Activated gamma-delta T cell treated with Interleukin-2 at 50 U/mL for 16 hours (primary cell): ENCODE measurements at places on chromosomes 11 and 22.

DNA sequence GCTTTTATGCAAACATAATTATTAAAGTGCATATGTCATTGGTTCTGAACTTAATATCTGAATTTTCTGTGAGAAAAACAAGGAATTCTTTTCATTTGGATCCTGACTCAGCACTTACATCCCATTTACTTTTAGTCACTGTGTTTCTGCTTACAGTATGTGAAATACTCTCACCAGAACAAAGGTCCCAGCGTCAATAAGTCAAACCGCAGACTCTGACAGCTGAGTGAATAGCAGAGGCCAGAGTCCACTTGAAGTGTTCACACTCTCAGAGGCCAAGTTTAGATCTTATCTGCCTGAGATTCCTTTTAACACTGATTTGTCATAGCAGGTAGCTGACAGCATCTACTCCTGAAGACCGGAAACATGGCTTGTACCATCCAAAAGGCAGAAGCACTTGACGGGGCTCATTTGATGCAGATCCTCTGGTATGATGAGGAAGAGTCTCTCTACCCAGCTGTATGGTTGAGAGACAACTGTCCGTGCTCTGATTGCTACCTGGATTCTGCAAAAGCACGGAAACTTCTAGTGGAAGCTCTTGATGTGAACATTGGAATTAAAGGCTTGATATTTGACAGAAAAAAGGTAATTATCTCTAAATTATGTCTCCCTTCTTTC, 14.6 kb downstream of the BBOX1 start:
- no peak for DNase-seq

DNA sequence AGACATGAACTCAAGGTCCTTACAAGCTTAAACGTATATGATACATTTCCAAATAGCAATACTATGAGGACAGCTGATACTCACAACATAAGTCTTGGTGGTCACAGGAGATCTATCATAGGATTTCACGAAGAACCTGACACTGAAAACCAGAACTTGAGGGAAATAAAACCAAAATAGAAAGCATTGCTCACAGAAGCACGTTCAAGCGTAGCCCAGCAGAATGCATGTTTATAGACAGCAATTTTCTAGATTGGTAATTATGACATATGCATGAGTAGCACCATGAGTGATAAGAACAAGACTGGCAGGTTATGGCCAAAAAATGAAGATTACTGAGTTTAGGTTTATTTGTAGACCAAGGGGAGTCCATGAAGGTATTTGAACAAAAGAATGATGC, 243.5 kb downstream of the ETS1 start:
- DNase-seq: no peak

GRCh38 chr11:73869332-73869949, 7.2 kb downstream of the COA4 start:
- no peak for DNase-seq

DNA sequence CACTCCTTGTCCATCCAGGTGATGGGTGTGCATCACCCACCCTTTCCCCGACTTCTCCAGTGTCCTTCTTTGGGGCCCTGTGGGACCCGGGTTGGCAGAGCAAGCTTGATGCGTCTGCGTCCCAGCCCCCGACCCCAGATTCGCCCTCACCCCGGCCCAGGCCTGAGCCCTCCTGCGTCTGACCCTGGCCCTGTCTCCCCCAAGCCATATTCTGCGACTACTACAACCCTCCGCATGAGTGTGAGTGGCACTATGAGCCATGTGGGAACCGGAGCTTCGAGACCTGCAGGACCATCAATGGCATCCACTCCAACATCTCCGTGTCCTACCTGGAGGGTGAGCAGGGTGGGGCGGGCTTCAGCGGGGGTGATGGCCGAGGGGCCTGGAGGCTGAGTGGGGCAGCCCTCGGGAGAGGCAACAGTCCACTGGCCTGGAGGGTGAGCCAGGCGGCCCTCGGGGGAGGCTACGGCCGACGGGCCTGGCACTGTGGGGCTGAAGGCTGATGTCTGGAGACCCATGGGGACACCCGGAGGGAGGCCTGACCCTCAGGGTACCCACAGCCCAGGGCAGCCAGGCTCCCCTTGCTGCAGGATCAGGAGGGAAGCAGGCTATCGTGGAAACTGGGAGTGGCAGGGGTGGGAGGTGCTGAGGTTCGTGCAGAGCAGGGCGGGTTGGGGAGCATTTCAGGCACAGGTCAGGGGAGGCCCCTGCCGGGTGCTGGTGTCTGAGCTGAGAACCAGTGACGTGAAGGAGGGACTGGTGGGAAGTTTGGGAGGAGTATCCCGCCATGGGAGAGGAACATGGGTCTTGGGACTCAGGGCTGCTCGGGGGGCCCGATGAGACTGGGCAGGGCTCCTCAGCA, 15.3 kb downstream of the MUC2 start:
- DNase-seq: no peak

DNA sequence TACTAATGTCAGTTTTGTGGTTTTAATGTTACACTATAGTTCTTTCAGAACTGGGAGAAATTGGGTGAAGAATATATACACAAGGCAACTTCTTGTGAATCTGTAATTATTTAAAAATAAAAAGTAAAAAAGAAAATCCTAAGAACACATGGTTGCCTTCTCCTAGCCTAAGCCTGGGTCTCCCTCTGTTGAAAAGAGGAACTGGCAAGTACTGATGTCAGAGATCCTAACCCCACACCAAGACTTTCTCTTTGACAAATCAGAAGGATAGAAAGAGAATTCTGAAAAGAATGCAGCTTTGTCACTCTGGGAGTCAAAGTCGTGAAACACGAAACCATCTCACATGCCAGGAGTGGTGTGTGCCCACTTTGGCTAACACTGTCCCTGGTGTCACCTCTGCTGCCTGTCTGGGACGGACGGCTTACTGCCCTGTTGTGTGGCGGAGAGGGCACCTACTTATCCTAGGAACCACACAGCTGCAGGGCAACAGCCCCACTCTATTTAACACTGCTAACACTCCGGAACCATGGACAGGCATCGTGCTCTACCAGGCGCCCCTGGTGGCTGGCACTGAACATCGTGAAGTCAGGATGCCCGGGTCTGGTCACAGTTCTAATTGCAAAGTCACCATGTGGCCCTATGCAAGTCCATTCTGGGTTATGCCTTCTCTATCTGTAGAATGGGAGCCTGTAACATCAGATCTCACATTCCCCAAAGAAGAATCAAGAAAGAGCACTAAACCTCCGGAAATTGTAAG, 108.7 kb upstream of the CD82 start:
- no peak for DNase-seq

- DNase-seq: no peak
These were observed 17.7 kb upstream of the TMPRSS5 start for GRCh38 chr11:113723787-113724186.

- DNase-seq: no peak
These were observed 18.8 kb upstream of the ACCSL start for GRCh38 chr11:44028816-44029506.

DNA sequence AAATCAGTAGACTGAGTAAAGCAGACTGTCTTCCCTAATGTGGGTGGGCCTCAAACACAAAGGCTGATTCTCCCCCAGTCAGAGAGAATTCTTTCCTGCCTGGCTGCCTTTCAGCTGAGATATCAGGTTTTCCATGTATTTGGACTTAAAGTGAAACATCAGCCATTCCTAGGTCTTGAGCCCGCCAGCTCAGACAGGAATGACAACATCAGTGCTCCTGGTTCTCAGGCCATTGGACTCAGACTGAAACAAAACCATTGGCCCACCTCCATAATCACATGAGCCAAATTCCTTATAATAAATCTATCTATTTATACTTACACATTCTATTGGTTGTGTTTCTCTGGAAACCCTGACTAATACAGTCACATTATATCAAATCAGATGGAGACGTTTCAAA, 56.7 kb upstream of the CLPB start:
- DNase-seq: no peak

DNA sequence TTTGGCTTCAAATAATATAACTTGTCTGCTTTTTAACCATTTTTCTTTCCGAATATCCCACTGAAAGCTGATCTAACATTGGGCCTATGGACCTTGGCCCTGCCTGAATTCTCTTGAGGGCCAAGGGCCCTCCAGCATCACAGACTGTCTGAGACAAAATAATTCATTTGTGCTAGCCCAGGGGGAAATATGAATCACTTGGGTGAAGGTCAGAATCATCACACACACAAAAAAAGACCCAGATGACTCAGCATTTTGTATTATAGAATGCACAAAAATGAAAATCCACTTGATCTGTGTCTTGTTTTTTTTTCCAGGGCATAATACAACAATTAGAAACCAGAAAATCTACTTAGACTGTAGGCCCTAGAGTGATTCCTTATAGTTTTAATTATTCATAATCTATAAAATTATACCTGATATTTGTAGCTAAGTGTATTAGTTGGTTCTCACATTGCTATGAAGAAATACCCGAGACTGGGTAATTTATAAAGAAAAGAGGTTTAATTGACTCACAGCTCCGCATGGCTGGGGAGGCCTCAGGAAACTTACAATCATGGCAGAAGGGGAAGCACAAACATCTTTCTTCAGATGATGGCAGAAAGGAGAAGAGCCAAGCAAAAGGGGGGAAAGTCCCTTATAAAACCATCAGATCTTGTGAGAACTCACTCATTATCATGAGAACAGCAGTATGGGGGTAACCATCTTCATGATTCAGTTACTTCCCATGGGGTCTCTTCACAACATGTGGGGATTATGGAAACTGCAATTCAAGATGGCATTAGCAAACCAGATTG, 15.6 kb upstream of the RDX start:
- no peak for DNase-seq

DNA sequence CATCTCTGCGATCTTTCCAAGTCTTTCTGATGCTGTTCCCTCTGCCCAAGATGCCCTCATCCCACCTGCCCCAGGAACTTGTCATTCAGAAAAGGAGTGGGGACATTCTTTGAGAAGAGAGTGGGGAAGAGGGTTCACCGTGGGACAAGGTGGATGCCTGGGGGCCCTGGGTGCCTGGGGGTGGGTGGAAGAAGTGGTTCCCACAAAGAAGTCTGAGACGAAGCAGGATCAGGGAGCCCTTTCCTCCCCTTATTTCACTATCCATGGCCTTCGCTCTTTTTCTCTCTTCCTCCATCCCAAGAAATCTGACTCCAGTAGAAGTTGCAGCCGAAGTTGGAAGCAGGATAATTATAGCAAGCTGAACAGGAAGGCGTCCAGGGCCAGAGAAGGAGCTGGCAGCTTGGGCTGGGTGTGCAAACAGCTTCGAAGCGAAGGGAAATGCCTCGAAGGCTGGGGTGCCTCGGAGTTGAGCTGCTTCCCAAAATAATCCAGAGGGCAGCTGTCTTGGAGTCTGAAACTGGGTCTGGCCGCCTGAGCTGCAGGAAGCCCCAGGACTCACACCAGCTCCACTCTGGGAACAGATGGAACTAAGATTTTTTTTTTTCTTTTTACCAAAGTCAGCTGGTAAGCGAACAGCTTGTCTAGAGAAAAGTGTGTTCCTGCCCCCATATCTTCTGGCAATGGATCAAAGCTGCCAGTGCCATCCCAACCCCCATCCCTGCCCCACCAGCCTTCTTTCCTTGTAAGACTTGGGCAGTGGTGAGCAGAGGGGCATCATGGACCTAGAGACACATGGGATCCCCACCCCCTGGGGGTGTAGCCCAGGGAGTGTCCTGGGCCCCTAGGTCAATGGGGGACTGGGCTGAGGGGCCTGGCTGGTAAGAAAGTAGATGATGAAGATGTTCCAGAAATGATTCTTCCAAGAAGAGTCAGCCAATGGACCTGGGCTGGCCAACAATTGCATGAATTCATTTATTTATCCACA, 31.5 kb downstream of the PARVG start:
- no peak for DNase-seq

DNA sequence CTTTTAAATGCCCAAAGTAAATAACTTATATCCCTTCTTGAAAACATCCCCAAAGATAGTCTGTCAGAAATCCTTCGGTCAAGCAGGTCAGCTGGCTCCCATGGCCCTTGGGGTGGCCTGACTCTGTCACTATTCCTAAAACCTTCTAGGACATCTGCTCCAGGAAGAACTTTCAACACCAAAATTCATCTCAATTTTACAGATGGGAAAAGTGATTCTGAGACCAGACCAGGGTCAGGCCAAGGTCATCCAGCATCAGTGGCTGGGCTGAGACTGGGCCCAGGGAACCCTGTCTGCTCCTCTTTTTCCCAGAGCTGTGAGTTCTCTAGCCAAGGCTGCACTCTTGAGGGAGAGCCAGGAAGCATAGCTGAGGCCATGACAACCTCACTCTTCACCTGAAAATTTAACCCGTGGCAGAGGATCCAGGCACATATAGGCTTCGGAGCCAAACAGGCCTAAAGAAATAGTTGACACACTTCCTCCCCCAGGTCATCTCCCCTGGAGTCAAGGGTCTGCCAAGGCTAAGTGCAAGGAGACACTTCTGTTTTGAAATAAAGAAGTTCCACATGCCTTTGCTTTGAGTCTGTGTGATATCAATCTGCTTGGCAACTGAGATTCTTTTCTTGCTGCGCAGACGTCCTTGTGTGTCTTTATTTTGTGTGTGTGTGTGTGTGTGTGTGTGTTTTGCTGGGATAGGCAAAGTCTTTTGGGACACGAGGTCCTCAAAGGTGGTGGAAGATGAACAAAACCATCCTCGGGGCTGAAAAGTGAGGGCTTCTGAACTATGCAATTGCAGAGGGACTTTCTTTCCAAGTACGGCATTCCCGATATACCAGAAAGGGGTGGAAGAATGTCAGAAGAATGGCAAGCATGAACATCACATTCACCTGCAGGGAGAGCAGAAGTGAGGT, 16.8 kb upstream of the PRG2 start:
- DNase-seq: no peak

DNA sequence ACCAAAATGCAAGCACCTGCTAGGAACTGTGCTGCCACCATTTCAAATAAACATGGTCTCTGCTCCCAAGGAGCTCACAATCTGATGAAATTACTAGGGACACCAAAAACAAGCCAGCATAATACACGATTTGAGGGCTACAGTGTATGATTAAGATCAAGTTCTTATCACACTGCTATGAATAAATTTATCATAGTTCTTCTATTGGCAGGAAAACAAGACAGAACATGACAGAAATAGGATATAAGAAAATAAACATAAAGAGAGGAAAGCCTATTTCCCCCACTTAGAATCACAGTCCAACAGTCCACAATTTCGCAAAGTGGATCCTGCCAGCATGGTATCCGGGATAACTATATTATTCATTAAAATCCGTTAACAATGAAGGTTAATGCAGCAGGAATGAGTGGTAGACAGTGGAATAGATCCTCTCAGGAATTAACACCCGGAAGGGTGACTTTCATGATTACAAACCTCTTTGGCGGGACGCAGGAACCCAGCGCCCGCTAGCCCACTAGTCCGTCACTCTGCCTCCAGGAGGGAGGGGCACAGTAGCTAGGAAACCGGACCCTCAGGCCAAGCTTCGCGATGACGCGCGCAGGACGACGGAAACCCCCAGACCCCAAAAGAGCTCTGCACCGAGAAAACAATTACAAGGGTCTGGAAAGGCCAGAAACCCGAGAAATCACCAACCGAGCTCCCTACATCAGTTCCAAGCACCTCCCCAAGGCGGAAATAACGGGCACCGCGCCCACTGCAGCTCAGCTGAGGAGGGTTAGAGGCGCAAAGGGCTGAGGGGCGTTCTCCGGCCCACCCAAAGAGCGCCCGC, 607 bp downstream of the CCDC82 start:
- DNase-seq: no peak
